ENCODE measurements at places on chromosomes 1 and 21. TPM values are rescaled to one million over a fixed set of nuclear protein-coding genes. Genes with fewer than 3 reads are reported as not detected.

DNA sequence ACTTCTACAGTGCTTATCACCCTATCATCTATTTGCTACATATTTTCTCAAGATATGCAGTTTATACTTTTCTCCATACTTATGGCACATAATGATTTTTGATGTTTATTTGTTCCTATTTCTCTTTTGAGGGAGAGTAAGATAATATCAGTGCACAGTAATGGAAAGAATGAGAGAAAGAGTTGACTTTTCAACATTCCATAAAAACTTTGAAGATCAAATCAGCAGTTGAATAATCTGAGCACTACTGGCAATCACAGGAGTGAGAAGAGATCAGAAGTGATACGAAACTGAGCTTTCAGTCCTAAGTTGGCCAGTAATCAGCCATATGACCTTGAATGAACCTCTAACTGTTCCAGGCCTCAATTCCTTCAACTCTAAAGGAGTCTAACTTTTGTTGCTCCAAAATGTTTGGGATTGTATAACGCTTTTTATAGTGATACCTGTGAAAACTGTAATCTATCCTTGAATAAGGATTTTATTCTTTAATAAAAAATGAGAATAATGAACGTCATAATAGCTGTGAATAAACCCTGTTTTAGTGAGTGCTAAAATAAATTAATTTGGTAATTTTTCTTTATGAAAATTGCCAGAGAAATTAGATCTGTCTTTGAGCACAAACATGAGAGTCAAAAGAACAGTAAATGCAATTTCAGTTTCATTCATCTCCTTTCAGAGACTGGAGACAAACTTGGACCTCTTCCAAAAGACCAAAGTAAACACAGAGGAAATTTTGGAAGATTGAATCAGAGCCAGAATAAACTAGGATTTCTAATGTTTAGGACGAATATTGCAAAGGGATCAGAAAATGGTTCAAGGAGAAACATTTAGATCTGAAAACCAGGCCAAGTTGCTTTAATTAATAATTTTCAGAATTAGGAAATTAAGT lies 309.9 kb downstream of the ADGRL2 start:
- no peak overlapping the region for H3K27ac ChIP-seq
- H3K4me1 ChIP-seq: peaks cover 3% of the 10 kb centered on the region
- no peak overlapping the region for H3K4me3 ChIP-seq
- DNase-seq: no peak

GRCh38 chr1:234961456-234962339 lies 166.9 kb downstream of the TOMM20 start:
- H3K4me3 ChIP-seq: peak overlapping the region; percentile 79
- peak overlapping the region; percentile 97 for H3K27ac ChIP-seq
- peaks cover 83% of the 10 kb centered on the region for H3K4me1 ChIP-seq
- H3K36me3 ChIP-seq: peaks cover 7% of the 10 kb centered on the region
- DNase-seq: peak; percentile 70

DNA sequence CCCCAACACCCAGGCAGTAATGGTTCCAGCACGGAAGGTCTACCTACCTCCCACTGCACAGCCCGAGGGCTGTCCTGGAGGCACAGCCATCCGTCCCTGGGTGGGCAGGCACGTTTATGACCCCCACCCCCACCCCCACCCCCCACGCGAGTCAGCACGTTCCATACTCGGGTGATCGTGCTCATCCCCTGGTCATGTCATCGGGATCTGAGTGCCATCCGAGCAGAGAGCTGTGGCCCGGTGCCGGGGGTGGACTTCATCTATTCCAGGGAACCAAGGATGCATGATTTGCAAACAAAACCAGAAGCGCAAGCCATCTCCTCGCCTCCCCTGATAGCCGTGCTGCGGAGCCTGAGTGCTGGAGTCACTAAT lies 1.1 kb downstream of the TSPEAR start:
- peaks cover 8% of the 10 kb centered on the region for H3K36me3 ChIP-seq
- H3K4me1 ChIP-seq: peaks cover 7% of the 10 kb centered on the region
- DNase-seq: no peak
- H3K27ac ChIP-seq: no peak overlapping the region

DNA sequence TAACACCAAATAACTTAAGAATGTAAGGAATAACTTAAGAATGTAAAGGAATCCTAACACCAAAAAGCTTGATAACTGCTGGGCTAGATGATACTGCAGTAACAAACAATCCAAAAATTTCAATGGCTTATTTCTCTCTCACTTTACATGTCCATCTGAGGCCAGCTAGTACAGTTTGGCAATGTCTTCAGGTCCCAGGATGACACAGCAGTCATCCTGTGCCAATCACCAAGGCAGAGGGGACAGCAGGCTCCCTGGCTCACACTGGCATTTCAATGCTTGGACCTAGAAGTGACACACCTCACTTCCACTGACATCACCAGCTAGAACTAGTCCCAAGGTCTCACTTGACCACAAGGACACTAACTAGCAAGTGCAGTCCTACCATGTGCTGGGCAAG lies 15.3 kb downstream of the DNAJC11 start:
- H3K36me3 ChIP-seq: no peaks in the 10 kb centered on the region
- peaks cover 8% of the 10 kb centered on the region for H3K4me1 ChIP-seq
- no peak overlapping the region for H3K27ac ChIP-seq
- H3K4me3 ChIP-seq: no peak overlapping the region
- H3K27me3 ChIP-seq: no peaks in the 10 kb centered on the region

GRCh38 chr1:26530410-26530894 lies 891 bp downstream of the RPS6KA1 start:
- peaks cover 4% of the 10 kb centered on the region for H3K27me3 ChIP-seq
- H3K4me3 ChIP-seq: peak overlapping the region; percentile 89
- H3K36me3 ChIP-seq: peaks cover 4% of the 10 kb centered on the region
- peak overlapping the region; percentile 51 for H3K27ac ChIP-seq
- peaks cover 34% of the 10 kb centered on the region for H3K4me1 ChIP-seq

DNA sequence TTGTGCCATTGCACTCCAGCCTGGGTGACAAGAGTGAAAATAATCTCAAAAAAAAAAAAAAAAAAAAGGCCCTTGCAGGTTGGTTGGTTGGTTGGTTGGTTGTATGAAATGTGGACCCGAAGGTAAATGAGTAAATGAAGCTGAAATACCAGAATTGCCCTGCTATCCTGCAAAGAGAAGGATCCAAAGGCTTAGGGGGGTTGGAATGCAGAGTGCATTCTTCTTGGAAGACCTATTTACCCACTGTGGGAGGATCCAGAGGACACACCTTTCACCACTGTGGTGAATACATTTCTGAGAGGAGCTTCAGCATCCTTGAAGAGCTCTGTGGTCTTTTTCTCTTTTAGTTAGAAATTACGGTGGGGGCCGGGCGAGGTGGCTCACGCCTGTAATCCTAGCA lies 28.7 kb upstream of the EIF4G3 start:
- H3K27me3 ChIP-seq: no peaks in the 10 kb centered on the region
- H3K4me1 ChIP-seq: peaks cover 5% of the 10 kb centered on the region
- H3K4me3 ChIP-seq: no peak overlapping the region
- no peak overlapping the region for H3K27ac ChIP-seq

DNA sequence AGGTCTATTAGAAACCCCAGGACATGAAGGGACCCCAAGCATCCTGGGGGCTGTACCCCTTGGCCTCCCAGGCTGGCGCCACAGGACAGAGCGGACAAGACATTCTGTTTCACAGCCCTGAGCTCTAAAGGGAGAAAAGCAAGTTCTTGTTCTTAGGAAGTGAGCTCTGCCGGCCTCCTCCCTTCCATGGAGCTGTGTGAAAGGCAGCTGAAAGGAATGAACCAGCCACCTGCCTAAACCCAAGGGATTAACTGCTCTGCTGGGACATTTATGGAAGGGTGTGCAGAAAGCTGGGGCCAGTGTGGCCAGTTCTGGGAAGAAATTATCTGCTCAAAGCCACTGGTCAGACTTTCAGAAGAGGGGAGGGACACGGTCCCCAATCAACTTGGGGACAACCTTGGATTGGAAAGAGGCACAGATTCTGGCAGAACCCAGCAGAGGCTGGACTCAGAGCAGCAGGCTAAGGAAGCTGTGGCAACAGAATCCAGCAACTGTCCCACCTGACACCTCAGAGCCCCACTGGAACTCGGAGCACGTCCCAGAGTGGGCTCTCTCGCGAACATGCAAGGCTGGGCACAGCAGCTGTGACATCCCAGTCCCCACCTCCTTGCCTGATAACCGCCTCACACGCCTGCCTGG lies 2.1 kb downstream of the KLHL21 start:
- H3K4me1 ChIP-seq: peaks cover 30% of the 10 kb centered on the region
- H3K27me3 ChIP-seq: no peaks in the 10 kb centered on the region
- H3K27ac ChIP-seq: peak overlapping the region; percentile 89
- DNase-seq: no peak
- H3K4me3 ChIP-seq: peak overlapping the region; percentile 95

The AGMAT gene
- 31.5 TPM for total RNA-seq
